Cerebellum (tissue), 4 donors: ENCODE measurements at places on chromosomes 1 and 21. TPM values are rescaled to one million over a fixed set of nuclear protein-coding genes. Genes with fewer than 3 reads are reported as not detected.

The AGRN gene
- total RNA-seq, result 71.5 TPM

The AGBL4 gene
- total RNA-seq, result 8.8 TPM

The LCE1E gene
- not detected for total RNA-seq

The SLC25A34 gene
- total RNA-seq, result 2.4 TPM

The PLA2G2A gene
- total RNA-seq, result not detected

The IL12RB2 gene
- 1.3 TPM for total RNA-seq

The S100A6 gene
- total RNA-seq, result 21.5 TPM

The SLC1A7 gene
- not detected for total RNA-seq

The IPO13 gene
- total RNA-seq, result 14.0 TPM

The ADSS2 gene
- 53.2 TPM for total RNA-seq

The RGS18 gene
- total RNA-seq, result 0.82 TPM

The HMGB4 gene
- total RNA-seq, result not detected

The SYCP1 gene
- not detected for total RNA-seq

The RASAL2 gene
- 53.1 TPM for total RNA-seq

The UQCRH gene
- total RNA-seq, result 177 TPM

The KCNQ4 gene
- total RNA-seq, result 2.0 TPM

The MYCL gene
- total RNA-seq, result 11.4 TPM

The ADAMTS1 gene
- 13.0 TPM for total RNA-seq

The RHBG gene
- total RNA-seq, result 0.73 TPM

The MAB21L3 gene
- total RNA-seq, result 0.36 TPM

The GSTM5 gene
- total RNA-seq, result 10.6 TPM

The ZNHIT6 gene
- 17.5 TPM for total RNA-seq

The JAM2 gene
- total RNA-seq, result 28.4 TPM

The GBP7 gene
- not detected for total RNA-seq

The MTF1 gene
- 4.4 TPM for total RNA-seq

The TENT5C gene
- total RNA-seq, result 6.2 TPM

The LDLRAP1 gene
- 3.1 TPM for total RNA-seq

The CFAP107 gene
- 0.91 TPM for total RNA-seq

The CHODL gene
- total RNA-seq, result 20.8 TPM

The SLFNL1 gene
- total RNA-seq, result 3.4 TPM

The ST7L gene
- 34.8 TPM for total RNA-seq

The FALEC gene
- 2.2 TPM for total RNA-seq

The KLHDC9 gene
- total RNA-seq, result 6.5 TPM
